ENCODE measurements at places on chromosomes 6 and 20.

GRCh38 chr6:1391800-1392309 is 2.5 kb downstream of the FOXF2 start:
- DNase-seq = no peak

GRCh38 chr20:22430154-22430745 is 154.1 kb downstream of the FOXA2 start:
- peak; percentile 79 for DNase-seq

DNA sequence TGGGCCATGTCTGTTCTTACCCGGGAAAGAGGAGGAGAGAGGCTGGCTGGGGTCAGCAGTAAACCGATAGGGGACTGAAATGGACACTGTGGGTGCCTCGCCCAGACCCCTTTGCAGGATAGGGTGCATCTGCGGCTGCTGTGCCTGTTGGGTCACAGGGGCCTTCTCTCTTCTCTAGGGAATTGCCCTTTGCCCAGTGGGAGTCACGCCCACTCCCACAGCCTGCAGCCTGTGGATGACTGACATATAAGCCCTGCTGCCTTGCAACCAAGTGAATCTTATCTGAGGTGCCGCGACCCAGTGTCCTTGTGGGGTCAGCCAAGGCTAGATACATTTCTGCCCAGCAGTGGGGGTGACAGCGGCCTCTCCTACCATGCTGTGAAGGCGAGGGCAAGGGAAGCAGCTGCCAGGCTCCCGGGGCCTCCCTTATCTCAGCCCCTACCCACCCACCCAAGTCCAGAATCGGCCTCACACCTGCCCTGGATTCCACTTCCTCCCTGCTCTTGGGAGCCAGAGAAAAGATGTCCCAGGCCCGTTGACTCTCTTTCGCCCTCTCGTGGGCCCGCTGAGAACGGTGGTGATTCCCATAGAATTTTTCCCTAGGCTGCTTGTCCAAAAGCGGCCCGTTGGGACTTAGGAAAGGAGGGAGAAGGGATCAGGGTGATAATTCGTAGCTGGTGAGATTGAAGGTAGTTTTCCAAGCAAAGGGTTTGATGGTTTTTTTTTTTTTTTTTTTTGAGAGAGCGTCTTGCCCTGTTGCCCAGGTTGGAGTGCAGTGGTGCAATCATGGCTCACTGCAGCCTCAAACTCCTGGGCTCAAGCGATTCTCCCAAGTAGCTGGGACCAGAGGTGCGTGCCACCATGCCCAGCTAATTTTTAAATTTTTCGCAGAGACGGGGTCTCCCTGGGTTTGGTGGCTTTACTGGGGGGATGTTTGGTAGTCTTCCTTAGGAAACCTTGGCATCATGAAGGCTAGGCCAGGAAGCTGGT is 76.4 kb upstream of the RNF24 start:
- peak; percentile 85 for DNase-seq

DNA sequence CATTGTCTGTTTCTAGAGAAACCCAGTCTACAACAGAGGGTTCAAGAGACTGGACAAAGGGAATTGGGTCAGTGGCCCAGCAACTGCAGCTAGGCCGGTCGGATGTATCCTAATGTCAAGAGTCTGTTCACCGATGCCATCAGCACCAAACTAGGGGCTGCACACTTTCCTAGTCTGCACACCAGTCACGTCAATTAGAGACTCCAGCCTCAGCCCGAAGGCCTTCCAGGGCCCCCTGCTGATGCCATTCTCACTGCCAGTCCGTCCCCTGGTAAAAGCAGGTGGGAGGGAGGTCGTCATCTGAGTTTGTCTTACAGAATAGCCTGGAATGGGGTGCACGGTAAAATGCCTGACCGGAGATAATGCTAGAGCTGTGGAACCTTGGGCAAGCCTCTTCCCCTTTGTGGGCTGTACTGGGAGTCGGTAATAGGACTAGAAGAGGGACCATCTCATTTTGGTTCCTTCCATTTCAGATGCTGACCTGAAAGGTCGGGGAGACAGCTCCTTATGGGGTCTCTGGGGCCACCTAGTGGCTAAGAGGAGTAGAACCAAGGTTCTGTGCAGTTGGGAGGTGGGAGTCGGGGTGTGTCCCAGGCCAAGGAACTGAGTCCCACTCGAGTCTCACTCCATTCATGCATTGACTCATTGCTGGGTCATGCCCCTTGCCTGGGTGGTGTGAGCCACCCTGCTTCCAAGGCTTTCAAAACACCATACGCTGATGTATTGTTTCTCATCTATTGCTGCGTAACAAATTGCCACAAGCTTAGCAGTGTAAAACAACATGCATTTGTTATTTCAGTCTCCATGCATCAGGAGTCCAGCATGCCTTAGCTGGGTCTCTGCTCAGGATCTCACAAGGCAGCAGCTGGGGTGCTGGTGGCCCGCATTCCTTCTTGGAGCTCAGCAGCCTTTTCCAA is 5.1 kb downstream of the SOX12 start:
- DNase-seq = peak; percentile 71

- DNase-seq = no peak
Measured at GRCh38 chr20:33263784-33264183, 19.2 kb upstream of the BPIFB1 start.

DNA sequence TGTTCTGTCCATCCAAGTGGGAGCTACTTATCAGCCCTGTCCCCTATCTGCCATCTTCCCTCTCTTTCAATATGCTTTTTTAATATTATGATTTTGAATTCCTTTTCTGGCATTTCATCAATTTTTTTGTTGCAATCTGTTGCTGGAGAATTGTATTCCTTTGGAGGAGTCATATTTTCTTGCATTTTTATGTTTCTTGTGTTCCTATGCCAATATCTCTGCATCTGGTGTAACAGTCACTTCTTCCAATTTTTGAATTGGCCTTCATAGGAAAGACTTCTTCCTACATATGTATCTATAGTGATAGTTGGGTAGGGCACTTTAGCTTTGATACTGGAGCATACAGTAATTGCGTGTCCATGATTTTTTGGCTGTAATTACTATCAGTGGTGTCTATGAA is 70.1 kb downstream of the ZC2HC1B start:
- DNase-seq = no peak

GRCh38 chr20:25237610-25238318 is 10.1 kb upstream of the PYGB start:
- DNase-seq = no peak

GRCh38 chr20:53706466-53707370 is 113.1 kb upstream of the ZNF217 start:
- no peak for DNase-seq

- DNase-seq = peak; percentile 31
Measured at GRCh38 chr6:71887006-71887743, 825 bp downstream of the RIMS1 start.

DNA sequence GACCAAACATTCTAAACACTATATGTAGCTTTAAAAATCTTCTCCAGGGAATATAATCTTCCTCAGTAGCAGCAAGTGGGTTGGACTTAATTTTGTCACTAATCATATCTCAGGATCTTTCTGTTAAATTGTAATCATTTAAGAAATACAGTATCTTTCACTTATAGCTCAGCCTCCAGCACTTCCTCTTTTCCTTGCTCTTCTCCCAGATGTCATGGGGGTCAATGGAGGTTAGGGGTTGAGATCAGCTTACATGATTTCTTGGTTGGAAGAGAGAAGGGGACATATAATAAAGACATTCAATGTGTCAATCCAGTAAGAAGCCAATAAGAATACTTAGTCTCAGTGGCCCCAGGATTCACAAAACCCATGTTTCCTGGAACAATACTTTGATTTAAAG is 15.7 kb upstream of the REPS1 start:
- no peak for DNase-seq

DNA sequence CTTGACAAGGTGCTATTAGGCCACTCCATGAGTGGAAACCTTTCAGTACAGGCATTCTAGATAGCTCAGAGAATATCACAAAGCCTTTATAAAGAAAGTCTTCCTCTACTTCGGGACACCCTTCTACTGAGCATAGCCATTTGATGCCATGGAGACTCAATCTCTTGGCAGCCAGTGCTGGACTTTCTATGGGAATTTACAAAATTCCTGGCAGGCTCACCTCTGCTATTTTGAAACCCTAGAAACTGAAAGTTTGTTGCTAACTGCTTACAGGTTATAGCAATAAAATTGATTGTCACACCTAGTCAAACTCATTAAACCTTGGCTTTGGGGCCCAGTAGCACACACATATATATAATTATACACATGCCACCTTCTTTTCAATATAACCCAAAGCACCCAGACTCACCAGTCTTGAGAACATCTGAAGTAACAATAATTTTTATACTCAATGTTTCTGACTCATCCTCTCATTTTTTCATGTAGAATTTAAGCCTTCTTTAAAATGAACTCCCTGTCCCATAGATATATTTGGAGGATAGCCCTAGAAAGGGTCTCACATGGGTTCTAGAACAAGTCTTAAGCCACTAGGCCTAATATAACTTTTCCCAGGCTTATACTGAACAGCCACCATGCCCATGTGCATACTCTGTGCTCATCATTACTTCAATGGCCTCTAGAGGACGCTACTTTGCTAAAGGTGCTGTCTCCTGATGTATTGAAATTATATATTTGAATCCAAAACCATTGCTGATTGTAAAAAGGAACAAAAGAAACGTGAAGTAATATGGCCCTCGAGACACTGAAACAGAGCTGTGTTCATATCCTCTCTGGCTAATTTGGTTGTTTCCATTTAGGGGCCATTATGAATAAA is 368.1 kb upstream of the MARCKS start:
- DNase-seq = peak; percentile 13

DNA sequence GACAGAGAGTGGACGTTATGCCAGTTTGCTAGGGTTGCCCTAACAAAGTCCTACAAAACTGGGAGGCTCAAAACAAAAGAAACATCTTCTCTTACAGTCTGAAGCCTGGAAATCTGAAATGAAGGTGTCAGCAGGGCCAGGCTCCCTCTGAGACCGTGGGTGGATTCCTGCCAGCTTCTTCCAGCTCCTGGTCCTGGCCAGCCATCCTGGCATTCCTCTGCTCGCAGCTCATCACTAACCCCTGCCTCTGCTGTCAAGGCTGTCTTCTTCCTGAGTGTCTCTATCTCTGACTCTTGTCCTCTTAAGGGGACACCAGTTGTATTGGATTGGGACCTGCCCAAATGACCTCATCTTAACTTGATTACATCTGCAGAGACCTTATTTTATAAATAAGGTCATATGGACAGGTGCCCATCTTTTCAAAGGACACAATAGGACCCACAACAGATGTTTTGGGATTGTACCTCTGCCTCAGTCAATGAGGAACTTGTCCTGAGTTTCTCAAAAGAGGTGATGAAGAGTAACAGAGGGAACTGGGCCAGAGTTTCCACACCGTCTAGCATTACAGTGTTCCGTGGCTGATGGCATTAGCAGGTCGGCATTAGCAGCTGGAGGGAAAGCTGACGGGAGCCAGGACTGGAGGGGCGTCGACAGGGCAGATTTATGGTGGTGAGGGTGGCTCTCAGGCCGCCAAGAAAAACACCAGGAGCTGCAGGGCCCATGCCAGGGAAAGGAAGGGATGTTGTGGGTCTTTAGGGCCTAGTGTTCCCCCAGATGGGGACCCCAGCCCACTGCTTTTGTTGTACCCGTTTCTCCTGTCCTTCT is 157.3 kb downstream of the TBXT start:
- DNase-seq = no peak

GRCh38 chr6:111439171-111439570 is 43.8 kb downstream of the REV3L start:
- DNase-seq = no peak

DNA sequence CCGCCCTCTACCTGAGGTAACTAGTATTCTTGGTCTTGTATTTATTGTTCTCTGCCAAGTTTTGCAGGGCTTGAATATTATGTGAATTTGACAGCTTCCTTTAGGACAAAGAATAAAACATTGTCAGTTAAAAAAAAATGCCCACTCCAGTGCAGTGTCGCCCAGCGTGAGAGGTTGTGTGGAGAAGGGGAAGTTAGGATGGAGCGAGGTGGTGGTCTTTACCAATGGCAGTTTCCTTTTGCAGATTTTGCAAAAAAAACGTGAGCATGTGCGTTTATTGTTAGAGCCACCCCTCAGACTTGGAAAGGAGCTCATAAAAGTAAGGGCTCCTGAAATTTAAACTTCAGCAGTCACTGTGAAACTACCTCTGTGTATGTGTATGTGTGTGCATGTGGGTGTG is 28.3 kb downstream of the UST start:
- no peak for DNase-seq
